ENCODE measurements at places on chromosomes 6 and 20. TPM values are rescaled to one million over a fixed set of nuclear protein-coding genes. Genes with fewer than 3 reads are reported as not detected.

DNA sequence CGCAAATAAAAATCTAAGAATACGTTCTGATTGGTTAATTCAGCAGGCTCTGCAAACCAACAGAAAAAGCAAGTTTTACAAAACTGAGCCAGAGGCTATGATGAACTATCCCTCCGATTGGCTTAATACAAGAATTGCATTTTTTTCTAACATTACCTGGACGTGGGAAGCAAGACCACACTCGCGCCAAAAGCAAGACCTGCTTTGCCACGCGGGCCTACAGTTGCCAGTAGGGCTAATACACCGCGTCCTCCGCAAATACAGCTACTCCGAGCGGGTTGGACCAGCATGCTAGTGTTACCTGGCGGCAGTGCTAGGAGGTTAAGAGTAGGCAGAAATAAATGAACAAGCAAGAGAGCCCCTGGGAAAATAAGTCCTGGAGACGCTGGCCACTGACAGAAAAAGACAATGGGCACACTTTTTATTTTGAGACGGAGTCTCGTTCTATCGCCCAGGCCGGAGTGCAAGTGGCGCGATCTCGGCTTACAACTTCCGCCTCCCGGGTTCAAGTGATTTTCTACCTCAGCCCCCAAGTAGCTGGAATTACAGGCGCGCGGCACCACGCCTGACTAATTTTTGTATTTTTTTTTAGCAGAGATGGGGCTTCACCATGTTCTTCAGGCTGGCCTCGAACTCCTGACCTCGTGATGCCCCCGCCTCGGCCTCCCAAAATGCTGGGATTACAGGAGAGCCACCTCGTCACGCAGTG, 131.9 kb upstream of the BTN3A2 start:
- no peak for DNase-seq

DNA sequence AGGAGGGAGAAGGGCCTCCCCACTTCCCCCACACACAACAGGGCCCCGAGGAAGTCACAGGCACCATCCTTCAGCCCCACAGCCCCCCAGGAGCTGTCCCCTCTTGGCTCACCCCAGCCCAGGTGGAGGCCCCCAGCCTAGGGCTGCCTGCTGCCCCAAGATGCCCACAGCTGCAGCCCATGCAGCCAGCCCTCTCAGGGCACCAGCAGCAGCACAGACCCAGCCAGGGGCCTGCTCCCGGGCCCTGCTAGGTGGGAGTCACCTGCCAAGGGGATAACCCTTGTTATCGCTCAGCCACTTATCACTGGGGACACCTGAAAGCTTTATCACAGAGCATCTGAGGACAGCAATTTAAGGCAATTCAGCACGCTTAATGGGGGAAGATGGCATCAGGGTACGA, 55.0 kb downstream of the GRM4 start:
- DNase-seq = no peak

- DNase-seq = no peak
These were observed 106.1 kb upstream of the AKIRIN2 start for GRCh38 chr6:87808005-87808757.

DNA sequence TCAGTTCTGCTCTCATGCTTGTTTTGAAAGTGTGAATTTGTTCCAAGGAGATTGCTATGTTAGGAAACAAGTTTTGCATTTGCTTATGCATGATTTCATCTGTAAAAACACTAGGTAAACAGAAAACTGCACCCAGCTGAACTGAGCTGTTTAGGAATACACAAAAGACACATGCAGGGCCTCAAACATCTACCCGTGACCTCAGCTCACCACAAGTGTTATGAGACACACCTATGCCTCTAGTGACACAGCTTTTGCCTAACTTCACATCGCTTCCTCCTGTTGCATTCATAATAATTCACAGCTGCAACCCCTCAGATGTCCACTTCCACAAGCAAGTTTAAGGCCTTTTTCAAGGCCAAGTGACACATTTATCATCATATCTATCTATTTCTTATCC, 98.0 kb upstream of the SLC24A3 start:
- no peak for DNase-seq

DNA sequence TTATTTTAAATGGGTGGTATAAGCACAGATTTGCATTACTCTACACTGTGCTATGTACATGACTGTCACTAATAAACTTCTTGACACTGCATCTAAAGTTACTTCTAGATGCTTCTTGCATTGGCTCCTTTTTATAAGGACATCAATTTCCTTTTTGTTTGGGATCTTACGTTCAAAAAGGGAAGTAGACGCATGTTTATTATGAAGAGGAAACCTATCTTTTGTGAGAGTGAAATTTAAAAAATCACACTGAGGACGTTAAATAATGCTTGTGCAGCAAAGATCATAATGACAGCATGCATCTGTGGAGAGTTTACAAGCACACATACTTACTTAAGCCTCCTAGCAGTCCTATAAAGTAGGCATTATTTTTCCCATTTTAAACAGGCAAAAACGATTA, 479.5 kb downstream of the CD83 start:
- DNase-seq = no peak

DNA sequence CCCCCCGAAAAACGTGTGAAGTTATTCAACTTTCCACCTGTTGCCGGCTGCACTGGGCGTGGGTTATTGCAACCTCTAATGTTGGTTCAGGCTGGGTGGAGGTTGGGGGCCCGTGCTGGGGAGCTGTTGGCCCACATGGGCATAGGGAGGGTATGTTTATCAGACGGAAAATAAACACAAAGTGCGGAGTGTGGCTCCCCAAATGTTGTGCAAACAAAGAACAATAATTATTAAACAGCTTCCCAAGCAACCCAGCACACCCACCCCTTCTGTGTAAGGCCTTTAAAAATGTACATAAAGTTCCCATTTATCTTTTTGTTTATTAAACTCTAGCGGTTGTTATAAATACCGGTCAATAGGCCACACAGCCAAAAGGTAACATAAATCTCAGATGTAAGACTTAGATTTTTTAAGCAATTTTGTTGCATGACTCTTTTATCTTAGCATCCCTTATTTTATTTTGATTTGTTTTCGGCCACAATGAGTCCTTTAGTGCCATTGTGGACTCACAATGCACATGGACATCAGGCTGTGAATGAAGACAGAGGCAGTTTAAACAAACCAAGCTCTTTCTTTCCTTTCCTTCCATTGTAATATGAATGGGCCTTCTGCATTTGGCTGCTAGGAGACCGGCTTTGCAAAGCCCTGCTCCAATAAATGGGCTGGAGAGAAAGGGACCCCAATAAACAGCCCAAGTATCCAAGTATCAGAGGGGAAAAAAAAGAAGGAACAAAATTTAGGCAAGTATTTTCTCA, 6.9 kb upstream of the DLL1 start:
- no peak for DNase-seq

DNA sequence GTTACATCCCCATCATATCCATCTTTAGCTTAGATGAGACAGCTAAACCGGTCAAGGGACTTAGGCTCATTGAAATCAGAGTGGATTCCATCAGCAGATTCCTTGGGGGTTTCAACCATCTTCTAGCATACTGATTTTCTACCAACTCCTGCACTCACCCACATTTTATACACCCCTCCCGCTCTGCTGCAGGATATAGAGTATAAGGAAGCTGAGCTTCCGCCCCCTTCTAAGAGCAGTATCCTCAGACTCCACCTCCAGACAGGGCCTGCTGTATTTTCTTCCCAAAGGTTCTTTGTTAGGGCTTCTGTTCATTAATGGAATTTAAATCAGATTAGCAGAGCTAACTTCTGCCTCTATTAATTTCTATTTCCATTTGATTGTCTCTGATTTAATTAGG, 9.9 kb upstream of the NHLRC1 start:
- DNase-seq = no peak

DNA sequence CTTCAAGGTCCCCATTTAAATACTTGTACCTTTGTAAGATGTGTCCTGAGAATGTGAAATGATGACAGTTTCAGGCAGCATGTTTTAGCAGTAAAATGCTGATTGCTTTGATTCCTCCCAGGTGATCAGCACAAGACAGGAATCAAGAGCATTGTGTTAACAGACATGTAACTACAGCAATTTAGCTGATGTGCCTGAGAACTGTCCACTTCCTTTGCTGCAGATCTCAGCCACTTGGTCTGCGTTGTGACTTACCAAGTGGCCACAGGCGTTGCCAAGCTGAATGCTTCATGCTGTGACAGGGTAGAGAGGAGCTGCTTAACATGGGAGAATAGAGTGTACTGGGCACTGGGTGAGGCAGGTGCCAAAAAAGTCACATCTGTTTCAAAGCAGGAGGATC, 767.0 kb upstream of the POU3F2 start:
- DNase-seq = no peak

DNA sequence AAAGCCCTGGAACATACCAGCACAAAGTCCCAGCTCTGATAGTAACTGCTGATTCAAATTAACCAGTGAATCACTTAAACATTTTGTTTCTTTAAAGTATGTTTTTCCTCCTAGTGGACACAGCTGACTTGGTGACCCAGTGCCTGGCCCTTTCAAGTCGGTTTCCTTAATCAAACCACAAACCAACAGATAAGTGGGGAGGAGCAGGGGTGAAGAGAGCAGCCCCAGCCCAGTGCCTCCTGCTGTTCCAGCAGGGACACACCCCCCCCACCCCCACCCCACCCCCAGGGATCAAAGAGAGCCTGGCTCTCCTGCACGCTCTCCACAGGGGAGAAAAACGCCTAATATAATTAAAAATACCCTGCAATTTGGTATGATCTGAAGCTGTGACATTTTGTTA, 55.4 kb upstream of the TBXT start:
- DNase-seq = no peak

The SAMD3 gene
- total RNA-seq = 0.17 TPM

The MDFI gene
- total RNA-seq = 3.0 TPM

The CAPN11 gene
- 0.32 TPM for total RNA-seq

The RBM24 gene
- 229 TPM for total RNA-seq

The MEP1A gene
- total RNA-seq = not detected

The DUSP15 gene
- total RNA-seq = not detected
